ENCODE measurements at places on chromosomes 7 and 10.

GRCh38 chr7:152637161-152637560 lies 38.8 kb downstream of the XRCC2 start:
- no peak for DNase-seq

GRCh38 chr10:35639728-35640401 lies 2.2 kb downstream of the FZD8 start:
- no peak for DNase-seq

- peak; percentile 67 for DNase-seq
These were observed 121.6 kb downstream of the MTPAP start for GRCh38 chr10:30227481-30227880.

- no peak for DNase-seq
These were observed 37.4 kb upstream of the BET1 start for GRCh38 chr7:94041529-94041928.

DNA sequence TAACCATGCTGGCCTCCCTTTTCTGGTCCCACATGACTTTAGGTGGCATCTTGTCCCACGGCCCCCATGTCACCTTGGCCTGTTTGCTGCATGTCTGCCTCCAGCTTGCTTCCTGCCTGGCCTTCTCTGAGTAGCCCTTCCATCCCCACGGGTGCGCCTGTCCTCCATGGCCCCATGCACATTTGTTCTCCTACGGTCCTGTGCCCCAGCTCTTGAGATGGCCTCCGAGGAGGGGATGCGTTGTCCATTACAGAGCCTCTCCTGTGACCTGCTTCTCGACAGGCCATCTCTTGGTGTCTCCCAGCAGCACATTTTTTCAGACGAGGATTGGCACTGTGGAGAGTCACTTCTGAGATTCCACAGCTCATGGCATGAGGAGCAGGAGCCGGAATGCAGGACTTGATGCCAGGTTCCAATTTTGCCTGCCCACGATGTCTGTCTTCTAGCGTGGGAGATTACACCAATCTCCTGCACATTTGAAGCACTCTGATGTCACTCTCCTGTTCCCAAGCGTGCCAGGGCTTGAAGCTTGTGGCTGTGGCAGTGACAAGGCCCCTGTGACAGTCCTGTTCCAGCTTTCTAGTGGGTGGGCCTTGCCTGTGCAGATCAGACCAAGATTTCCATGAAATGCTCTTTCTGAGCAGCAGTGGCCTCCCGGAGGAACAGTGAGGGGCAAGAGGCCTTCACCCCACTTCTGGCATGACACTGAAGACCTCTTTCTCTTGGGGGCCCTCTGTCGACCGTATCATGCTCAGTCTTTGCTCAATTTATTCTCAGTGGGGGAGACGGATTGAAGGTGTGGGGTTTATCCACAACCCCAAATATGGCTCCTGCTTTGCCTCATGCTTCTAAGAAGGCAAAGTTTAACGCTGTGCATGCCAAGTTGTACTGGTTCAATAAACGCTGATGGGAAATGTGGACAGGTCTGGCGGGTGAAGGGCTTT lies 13.4 kb downstream of the WDFY4 start:
- DNase-seq = no peak

GRCh38 chr10:118447478-118448270 lies 105.5 kb upstream of the FAM204A start:
- peak; percentile 81 for DNase-seq

DNA sequence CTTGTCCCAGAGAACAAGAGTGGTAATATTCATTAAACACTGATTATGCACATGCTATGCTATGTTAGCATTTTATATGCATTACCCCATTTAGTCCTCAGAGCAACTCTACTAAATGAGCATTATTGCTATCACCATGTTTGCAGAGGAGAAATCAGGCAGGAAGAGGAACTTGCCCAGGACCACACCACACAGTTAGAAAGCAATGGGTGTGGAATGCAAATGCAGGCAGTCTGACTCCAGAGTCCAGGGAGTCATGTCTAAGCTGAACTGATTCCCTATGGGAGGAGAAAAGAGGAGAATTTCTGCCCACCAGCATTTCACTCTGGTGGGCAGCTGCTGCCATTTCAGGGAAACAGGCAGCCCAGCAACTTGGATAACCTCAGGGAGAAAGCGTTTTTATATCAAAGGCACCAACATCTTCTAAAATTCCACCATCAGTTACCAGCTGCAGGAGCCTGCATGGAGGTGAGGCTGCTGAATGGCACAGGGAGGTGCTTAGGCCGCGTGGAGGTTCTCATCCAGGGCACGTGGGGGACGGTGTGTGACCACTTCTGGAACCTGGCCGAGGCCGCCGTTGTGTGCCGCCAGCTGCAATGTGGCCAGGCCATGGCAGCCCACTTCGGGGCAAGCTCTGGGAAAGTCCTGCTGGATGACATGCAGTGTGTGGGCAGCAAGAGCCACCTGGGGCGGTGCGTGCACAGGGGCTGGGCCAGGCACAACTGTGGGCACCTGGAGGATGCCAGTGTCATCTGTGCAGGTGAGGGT lies 68.2 kb upstream of the C10orf120 start:
- DNase-seq = no peak

DNA sequence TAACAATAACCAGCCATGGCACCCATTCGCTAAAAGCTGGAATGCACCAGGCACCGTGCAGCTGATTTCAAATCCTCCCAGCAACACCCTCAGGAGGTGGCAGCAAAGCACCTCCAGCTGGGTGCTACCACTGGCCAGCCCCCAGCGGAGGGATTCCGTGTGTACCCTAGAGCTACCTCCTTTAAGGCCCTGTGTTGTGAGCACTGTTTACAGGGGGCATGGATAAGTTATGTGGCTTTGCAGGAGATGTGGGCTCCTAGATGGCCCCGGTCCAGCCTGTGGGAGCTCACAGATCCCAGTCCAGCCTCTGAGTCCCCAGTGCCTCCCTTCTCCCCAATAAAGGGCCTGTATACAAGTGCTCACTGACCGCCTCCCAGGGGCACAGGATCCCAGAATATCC lies 27.1 kb downstream of the TNRC18 start:
- DNase-seq = no peak

- DNase-seq = no peak
These were observed 459.3 kb downstream of the HTR7 start for GRCh38 chr10:90398566-90398965.

- no peak for DNase-seq
These were observed 132.6 kb downstream of the TEX36 start for GRCh38 chr10:125550362-125550761.

GRCh38 chr7:122258971-122259370 lies 45.6 kb downstream of the FEZF1 start:
- DNase-seq = no peak

- no peak for DNase-seq
These were observed 647.5 kb downstream of the SORCS3 start for GRCh38 chr10:105288613-105289012.

- DNase-seq = no peak
These were observed 2.4 kb downstream of the PTF1A start for GRCh38 chr10:23194471-23194965.

- DNase-seq = peak; percentile 92
These were observed 41.9 kb upstream of the PSMG3 start for GRCh38 chr7:1611708-1612241.

DNA sequence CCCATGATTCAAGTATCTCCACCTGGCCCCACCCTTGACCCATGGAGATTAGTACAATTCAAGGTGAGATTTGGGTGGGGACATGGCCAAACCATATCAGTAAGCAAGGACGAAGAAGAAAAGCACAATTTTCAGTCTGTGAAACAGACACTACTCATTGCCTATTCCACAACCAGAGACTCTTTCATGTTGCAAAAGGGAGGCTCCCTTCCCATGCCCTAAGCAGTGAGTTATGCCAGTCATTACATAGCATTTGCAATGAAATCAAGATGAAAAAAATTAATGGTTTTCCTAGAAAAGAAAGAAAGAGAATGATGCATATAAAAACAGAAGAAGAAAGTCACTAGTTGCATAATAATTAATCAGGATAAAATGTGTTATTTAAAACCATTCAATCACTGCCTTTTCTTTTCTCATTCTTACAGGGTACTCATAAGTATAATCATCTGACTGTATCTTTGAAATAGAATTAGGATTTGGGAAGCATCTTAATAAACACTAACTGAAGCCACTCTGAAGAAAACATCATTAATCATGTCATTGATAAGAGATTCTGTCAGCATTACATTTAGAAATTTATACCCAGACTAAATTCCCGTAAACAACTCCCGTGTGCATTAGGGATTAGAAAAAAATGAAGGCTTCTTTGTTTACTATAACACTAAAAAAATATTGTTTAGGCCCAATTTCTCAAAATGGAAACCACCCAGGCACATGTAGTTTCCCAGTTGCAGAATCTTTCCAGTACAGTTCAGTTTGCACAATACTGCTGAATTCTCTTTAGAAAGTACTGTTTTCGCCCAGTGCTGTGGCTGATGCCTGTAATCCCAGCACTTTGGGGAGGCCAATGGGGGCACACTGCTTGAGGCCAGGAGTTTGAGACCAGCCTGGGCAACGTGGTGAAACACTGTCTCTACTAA lies 9.1 kb downstream of the PRPS1L1 start:
- no peak for DNase-seq

DNA sequence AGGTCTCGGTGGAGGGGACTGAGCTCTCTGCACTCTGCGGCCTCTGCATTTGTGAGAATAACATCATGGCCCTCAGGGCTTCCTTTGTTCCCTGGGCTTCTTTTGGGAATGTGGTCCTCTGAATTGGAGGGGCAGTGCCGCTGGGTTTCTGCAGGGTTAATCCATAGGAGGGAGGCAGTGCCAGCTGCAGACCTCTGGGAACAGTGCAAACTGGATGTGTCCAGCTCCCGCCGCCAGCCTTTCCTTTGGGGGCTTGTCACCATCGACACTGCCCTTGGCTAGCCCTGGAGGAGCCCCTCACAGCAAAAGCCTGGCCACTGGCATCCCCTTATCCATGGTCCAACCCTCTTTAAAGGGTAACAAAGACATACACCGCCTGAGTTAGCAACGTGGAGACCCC lies 174.0 kb downstream of the WDR37 start:
- DNase-seq = no peak

- DNase-seq = no peak
These were observed 59.7 kb downstream of the HIPK2 start for GRCh38 chr7:139718141-139718540.

DNA sequence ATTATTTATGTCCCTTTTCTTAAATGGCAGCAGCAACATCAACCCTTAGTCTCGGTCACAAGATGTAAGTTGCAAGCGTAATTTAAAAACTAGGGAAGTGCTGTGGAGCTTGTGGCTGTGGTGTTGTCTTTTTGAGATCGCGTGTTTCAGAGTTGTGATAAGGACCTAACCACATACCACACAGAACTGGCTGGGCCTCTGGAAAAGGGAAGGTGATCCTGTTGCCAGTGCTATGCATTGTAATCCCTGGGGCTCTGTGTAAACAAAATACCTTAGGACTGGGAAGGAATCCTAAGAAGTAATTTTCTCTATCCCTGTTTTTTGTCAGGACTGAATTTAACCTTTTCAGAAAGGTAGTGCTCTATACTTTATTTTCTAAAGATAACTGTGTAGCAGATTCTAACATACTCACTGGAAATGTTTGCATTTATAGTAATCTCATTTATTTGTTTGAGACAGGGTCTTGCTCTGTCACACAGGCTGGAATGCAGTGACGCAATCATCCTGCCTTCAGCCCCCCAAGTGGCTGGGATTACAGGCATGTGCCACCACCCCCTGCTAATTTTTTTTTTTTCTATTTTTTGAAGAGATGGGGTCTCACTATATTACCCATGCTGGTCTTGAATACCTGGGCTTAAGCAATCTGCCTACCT lies 60.4 kb downstream of the INPP5F start:
- no peak for DNase-seq

DNA sequence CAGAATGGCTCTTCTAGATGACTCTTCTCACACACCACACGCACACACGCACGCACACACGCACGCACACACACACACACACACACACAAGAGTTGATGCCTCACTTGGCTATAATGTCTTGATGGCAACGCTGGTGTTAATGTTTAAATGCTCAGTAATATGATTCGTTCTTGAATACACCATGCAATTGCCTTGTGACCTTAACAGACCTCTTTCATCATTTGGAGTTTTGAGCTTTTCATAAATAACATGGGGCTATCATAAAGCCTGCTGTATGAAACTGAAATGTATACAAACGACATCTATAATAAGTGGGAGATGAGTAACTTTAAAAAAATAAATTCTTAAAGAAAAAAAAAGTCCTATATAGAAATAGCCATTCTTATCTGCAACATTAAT lies 8.2 kb downstream of the JCAD start:
- DNase-seq = no peak

DNA sequence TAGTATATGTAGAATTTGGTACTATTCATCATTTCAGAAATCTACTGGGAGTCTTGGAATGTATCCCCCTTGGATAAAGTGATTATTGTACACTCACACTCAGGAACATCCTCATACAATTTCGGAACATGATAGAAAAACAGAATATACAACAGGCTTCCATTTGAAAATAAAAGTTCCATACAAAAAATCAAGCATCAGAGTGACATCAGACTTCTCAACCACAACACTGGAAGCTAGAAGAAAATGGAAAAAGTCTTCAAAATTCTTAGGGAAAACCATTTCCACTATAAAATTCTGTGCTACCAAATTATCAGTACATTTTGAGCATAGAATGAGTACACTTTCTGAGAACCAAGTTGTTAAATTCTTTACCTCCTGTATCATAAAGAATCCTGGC lies 8.8 kb downstream of the LYZL1 start:
- no peak for DNase-seq

DNA sequence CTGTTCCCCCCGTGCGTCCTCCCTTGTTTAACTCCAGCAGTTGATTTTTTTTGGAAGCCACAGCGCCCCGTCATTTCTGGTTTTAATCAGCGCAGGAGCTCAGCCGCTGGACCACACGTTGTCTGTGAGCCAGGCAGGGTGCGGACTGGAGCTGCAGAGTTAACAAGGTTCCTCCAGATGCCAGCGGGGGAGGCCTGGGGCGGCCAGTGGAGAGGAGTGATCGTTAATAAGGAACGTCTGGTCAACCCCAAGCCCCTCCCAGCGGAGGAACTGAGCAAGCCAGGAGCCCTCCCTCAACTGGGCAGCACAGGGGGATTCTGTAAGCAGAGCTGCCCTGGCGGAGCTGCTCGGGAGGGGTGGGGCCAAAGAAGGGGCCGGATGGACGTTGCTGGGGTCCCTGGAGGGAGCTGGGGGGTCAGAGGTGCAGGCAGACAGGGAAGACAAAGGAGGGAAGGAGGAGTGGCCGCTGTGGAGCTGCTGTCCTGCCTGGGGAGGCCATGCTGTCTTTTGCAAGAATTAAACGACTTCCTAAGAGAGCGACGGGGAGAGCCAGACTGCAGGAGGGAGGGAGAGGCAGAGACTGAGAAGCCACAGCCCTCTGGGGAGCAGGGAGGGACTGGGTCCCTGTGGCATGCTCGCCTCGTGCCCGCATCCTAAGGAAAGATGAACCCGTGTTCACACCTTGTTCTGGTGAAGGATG lies 537.1 kb upstream of the FOXK1 start:
- DNase-seq = no peak

- DNase-seq = no peak
These were observed 214.3 kb downstream of the NRG3 start for GRCh38 chr10:82089327-82089726.

GRCh38 chr7:93715234-93715633 lies 140.7 kb upstream of the CALCR start:
- peak; percentile 53 for DNase-seq
